ENCODE measurements at places on chromosomes 5 and 9. TPM values are rescaled to one million over a fixed set of nuclear protein-coding genes. Genes with fewer than 3 reads are reported as not detected.

The PCDHB16 gene
- 0.20 TPM for total RNA-seq

The SHLD3 gene
- 2.9 TPM for total RNA-seq

The OMD gene
- 0.20 TPM for total RNA-seq

The CARD9 gene
- 0.78 TPM for total RNA-seq

The PCDHA2 gene
- total RNA-seq = not detected

The C5orf58 gene
- not detected for total RNA-seq

The ERAP2 gene
- 44.8 TPM for total RNA-seq

The SHB gene
- 17.8 TPM for total RNA-seq

The BNC2 gene
- 47.5 TPM for total RNA-seq

The KIF4B gene
- total RNA-seq = not detected

The SOX30 gene
- not detected for total RNA-seq

The NNT gene
- 39.3 TPM for total RNA-seq

The ACTBL2 gene
- not detected for total RNA-seq

The C5orf52 gene
- not detected for total RNA-seq

The FOXE1 gene
- total RNA-seq = not detected

The IGFBPL1 gene
- total RNA-seq = not detected

The ZNF879 gene
- total RNA-seq = 3.9 TPM

The TLX3 gene
- total RNA-seq = not detected

The ADGRD2 gene
- not detected for total RNA-seq

The LECT2 gene
- total RNA-seq = not detected

Data from subcutaneous preadipocyte (primary cell).